ENCODE measurements at places on chromosomes 3 and 15.

DNA sequence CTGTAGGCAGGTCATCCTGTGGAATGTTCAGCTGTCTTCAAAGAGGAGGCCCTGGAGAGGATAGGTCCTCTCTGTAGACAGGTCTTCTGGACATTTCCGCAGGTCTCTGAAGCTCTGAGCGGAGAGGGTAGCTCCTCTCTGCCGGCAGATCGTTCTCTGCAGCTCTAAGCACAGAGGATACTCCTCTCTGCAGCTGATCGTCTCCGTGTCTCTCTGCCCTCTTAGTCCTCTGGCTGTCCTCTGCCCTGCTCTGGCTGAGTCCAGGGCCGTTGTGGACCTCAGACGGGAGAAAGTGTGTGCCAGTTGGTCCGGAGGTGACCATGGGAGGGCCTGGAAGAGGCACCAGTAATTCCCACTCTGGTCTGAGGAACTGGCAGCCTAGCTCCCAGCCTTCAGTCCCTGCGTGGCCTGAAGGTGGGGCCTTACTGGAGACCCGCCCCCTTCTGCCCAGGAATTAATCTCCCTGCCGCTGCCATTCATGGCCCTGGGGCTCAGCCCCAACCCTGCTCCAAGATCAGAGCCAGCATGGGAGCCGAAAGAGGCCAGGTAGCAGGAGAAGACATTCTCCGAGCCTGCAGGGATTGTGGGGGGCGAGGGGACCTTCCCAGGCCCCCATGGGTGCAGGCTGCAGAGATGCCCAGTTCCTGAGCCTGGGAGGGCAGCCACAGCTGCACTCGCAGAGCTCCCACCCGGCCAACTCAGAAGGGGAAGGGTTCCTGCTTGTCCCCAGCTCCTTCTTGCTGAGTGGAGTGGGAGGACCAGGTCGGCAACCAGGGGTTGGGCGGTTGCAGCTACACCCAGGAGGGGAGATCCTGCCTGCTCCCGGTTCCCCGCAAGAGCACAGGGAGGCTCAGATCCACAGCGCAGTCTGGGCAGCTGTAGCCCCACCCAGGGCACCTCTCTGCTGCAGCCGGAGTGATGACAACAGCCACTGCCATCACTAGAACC lies 488.7 kb downstream of the RSL24D1 start:
- DNase-seq = no peak

GRCh38 chr15:92570391-92570790 lies 85.2 kb downstream of the FAM174B start:
- no peak for DNase-seq

DNA sequence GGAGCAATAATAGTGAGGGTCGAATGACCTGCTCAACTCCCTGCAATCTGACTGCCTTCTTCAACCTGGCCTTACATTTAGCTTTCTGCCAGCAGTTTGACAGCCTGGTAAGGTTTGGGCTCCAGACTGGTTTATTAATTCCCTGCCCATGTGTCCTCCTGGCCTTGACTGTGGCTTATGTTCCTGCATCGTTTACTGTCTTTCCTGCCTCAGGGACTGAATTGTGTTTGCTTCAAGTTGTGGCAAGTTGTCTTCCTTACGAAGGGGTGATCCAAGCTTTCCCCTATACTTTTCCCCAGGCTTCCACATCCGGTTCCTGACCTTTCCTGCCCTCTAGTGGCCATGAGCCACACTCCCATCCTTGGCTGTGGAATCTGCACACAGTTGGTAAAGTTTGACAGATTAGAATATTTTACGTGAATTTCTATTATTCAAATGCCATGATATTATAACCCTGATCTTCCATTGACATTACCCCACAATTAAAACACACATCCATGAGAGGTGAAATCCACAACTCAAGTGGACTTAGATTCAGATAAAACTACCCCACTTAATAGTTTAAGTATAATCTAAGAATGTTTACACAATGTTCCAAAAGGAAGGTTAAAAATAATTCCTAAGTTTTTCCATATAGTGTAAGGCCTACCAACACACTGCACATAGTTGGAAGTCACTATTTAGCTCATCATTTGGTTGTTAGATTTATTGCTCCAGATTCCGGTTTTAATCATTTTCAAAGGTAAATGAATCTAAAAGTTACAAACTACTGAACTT lies 95.7 kb downstream of the NEDD4 start:
- DNase-seq = peak; percentile 39

GRCh38 chr3:12918231-12918630 lies 76.9 kb upstream of the RPL32 start:
- no peak for DNase-seq

DNA sequence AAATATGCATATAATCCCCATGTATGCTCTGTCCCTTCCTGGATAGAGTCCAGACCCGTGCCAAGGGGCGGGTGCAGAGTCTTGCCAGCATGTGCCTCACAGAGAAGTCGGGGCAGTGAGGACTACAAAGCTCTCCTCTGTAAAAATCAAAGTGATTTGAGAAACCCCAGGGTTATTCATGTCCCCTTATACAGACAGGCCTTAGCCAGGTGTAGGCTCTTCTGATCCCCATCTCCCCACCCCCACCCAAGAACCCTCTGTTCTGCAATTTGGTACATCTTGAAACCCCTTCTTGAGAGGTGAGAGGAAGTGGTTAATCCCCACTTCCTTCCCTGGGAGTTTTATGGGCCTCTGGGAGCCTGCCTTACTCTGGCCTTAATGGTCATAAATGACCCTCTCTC lies 24.7 kb downstream of the TRIM71 start:
- no peak for DNase-seq

DNA sequence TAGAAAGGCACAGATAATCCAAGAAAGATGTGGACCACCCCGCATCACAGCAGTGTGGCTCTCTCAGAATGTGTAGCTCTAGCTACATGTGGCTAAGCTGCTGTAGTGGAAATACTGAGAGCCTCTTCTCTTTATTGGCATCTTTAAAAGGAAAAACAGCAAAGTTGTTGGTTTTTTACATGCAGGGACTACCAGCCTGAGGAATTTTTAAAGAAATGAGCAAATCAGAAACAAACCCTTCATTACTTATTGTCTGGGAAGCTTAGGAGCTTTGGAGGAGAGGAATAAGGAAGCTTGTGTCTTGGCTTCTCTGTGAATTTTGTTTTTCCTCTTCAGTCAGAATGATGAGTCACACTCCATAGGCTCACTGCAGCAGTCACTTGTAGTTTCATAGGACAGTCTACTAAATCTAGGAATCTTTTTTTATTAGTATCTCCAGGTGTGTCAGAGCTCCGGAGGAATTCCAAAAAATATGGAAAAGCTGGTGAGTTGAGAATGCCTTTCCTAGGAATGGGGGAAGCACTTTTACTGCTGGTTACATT lies 27.5 kb downstream of the POLG start:
- DNase-seq = no peak

DNA sequence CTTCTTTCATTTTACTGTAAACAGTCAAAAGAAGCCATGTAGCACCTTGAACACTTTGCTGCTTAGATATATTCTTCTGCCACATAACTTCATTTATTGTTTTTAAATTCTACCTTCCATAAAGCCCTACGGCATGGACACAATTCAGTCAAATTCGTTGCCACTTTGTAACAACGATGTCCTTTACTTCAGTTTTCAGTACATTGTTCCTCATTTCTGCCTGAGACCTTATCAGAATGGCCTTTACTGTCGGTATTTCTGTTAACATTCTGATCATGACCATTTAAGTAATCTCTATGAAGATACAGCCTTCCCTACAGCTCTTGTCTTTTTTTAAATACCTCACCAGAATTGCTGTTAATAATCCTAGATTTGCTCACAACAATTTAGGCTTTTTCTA lies 466.9 kb downstream of the NAALADL2 start:
- DNase-seq = no peak

- DNase-seq = no peak
These were observed 29.6 kb downstream of the AAGAB start for GRCh38 chr15:67224889-67225288.

- DNase-seq = no peak
These were observed 94.0 kb upstream of the LRRN1 start for GRCh38 chr3:3705090-3705775.

GRCh38 chr3:74000725-74001124 lies 376.0 kb upstream of the PDZRN3 start:
- DNase-seq = no peak

GRCh38 chr3:56251343-56251945 lies 216.8 kb downstream of the ERC2 start:
- peak; percentile 52 for DNase-seq

DNA sequence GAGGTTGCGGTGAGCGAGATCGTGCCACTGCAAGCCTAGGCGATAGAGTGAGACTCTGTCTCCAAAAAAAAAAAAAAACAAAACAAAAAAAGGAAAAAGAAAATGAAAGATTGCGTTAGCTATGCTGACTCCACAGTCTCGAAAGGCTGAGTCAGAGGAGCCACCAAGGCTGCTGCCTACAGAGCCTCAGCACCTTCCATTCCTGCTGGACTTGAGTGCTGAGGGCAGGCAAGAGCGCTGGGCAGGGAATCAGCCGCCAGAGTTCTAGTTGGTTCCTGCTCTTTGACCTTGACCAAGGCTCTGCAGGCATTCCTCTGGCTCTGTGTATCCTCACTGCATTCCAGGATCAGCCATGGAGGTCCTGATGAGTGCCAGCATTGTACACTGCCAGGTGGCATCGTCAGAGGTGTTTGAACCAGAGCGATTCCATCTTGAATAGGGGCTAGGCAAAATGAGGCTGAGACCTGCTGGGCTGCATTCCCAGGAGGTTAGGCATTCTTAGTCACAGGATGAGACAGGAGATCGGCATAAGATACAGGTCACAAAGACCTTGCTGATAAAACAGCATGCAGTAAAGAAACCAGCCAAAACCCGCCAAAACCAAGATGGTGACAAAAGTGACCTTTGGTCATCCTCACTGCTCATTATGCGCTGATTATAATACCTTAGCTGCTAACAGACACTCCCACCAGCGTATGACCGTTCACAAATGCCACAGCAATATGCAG lies 5.9 kb downstream of the MESP2 start:
- DNase-seq = no peak

DNA sequence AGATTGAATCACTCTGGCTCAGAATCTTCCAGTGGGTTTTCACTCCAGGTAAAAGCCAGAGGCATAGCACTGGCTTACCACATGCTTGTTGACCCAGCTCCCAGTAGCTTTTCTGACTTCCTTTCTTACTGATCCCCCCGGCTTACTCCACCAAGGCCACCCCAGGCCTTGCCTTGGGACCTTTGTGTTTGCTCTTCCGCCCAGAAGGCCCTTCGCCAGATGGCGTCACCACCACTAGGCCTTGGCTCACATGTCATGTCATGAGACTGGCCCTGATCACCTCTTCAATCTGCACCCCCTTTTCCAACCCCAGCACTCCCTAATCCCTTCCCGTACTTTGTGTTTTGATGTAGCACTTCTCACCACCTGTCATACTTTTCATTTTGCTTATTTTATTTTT lies 98.5 kb upstream of the UMPS start:
- DNase-seq = no peak

DNA sequence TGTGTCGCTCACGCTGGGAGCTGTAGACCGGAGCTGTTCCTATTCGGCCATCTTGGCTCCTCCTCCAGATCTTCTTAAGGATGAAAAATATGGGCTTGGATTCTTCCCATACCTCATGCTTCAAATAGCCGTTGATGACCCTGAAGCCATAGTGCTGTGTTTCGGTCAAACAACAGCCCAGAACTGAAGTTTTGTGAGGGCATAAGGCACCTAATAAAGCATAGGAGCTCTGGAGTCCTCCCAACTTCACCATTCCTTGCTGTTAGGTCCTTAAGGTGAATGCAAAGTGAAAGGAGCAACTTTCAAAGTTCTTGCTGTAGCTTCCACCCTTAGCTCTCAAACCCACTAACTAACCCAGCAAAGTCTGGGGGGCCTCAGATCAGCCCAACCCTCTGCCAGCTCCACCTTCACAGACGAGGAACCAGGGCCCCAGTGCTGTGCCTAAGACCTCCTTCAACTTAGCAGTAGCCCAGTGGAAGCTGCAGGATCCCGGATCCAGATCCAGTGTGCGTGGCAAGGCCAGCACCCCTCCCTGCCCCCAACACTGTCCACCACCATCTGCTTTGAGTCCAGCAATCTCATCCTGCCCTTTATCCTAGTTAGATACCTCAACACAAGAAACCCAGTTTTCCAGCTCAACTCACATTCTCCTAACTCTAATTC lies at the start of gene GRK7:
Gene GRK7 (plus strand): TSS at position 321 of the 663 bp plus-strand sequence. CDS start 14,877 bp downstream, outside the sequence.
- no peak for DNase-seq

DNA sequence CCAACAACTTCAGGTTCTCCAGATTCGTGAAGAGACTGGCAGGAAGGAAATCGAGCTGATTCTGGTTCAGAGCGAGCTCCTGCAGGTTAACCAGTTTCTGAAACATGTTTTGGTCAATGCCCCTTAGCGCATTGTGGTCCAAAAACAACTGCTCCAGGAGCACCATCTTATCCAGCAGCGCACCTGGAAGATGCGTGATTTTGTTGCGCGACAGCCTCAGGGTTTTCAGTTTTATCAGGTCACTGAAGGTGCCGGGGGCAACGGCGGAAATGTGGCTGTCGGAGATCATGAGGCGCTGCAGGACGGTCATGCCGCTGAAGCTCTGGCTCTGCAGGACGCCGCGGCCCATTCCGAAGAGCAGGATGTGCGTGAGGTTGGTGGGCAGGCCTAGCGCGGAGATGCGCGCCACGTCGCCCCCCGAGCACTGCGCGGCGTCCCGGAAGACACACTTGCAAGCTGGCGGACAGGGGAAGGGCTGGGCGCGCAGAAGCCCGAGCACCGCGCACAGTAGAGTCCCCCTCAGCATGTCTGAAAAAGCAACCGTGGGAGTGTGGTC lies 1.2 kb downstream of the GP5 start:
- peak; percentile 36 for DNase-seq

GRCh38 chr3:68088216-68088615 lies 433.8 kb upstream of the SUCLG2 start:
- DNase-seq = no peak

GRCh38 chr15:33553157-33553556 lies 242.4 kb downstream of the RYR3 start:
- DNase-seq = no peak

DNA sequence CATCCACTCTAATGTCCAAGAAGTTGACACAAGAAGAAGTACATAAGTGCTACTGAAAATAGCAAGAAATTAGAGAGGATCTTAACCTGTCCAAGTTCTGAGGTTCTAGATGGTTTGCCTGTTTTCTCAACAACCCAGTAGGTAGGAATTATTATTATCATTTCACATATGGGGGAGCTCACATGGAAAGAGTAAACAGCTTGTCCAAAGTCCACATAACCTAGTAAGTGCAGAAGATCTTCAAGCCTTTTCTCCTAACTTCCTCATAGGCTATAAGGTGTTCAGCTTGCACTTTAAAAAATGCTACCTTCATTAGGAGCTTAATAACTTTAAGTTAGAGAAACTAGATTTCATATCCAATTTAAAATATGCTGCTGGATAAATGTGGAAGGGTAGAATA lies 3.0 kb downstream of the SLC2A2 start:
- DNase-seq = no peak

DNA sequence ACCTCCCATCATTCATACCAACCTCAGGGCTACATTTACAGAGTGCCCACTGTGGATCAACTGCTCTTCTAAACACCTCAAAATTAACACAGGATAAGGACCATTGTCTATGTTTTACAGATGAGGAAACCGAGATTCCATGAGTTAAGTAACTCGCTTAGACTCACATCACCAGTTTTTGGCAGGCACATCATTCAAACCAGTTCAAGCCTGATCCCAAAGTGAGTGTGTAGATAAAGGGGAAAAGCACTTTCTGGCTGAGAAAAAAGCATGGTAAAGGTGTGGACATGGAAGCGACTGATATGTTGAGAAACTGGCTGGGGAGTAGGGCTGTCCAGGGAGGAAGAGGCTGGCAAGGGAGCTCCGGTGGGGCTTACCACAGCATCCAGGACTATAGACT lies 193.7 kb upstream of the RORA start:
- no peak for DNase-seq

Data from NB4 (cell line).